Aorta (tissue), 5 donors: ENCODE measurements at places on chromosomes 1 and 21. TPM values are rescaled to one million over a fixed set of nuclear protein-coding genes. Genes with fewer than 3 reads are reported as not detected.

DNA sequence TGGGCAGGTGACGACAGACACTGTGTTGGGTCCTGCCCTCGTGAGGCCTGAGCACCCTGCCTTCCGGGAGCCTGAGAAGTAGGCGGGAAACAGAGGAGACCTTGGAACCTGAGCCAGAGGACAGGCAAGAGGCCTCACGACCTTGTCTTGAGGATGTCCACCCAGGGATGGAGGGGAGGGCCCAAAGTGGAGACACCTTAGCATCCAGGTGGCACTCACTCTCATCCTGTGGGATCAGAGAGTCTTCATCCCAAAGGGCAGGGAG lies 347.2 kb downstream of the NPHP4 start:
- no peaks in the 10 kb centered on the region for H3K4me1 ChIP-seq
- H3K4me3 ChIP-seq, result no peak overlapping the region
- H3K27me3 ChIP-seq, result no peaks in the 10 kb centered on the region
- H3K27ac ChIP-seq, result no peak overlapping the region
- no peaks in the 10 kb centered on the region for H3K36me3 ChIP-seq

TDRD5 gene
- total RNA-seq, result not detected

GRCh38 chr1:159014851-159015250 lies 5.1 kb downstream of the IFI16 start:
- H3K4me1 ChIP-seq, result no peaks in the 10 kb centered on the region
- no peak overlapping the region for H3K27ac ChIP-seq
- peaks cover 4% of the 10 kb centered on the region for H3K36me3 ChIP-seq
- no peak overlapping the region for H3K4me3 ChIP-seq

DNA sequence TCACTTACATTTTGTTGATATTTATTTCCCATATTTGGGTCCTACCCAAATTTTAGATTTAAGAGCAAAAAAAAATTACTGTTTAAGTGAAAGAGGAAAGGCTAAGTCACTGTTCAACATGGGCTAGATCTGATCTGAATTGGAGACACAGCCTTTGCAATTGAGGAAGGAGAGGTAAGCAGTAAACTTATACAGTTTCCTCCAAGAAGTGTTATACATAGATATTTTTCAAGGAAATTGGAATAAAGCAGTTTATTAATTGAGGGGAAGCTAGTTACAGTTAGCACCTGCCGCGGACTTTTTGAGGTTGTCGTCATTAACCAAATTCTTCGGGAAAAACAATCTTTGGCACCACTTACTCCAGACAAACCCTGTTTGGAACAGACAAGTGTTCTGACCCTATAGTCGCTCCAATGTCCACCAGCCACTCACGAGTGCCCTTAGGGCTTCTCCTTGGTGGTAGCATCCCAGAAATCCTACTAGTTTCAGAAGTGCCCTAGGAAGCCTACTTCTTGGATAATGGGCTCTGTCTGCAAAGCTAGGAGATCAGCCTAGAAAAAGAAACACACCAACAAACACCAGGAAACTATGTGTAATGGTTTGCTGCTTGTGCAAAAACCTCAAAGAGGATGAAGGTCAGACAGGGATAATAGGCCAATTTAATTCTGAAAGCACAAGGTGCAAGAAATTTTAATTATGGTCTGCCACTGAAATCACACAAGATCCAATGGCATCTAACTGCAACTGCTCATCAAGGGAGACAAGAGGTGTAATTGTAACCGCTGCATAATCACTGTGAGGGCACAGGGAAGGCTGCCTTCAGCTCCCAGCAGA lies 2.5 kb downstream of the WLS start:
- no peaks in the 10 kb centered on the region for H3K36me3 ChIP-seq
- H3K4me1 ChIP-seq, result no peaks in the 10 kb centered on the region
- peak overlapping the region; percentile 12 for H3K27ac ChIP-seq

KRTAP13-3 gene
- not detected for total RNA-seq
